Stimulated activated CD8-positive, alpha-beta memory T cell treated with anti-CD3 and anti-CD28 coated beads, Interleukin-4, amount 100 ng/mL, for 48 hours (primary cell): ENCODE measurements at places on chromosomes 4 and X.

- DNase-seq, result no peak
Observed at GRCh38 chr4:161828061-161828460, 335.7 kb downstream of the FSTL5 start.

GRCh38 chr4:7828011-7828720, 111.5 kb downstream of the AFAP1 start:
- DNase-seq, result peak; percentile 67

- DNase-seq, result no peak
Observed at GRCh38 chr4:158446106-158446505, 75.6 kb upstream of the RXFP1 start.

GRCh38 chr4:156969101-156969500, 2.5 kb downstream of the PDGFC start:
- no peak for DNase-seq

- DNase-seq, result no peak
Observed at GRCh38 chr4:72767618-72768302, 198.7 kb upstream of the ADAMTS3 start.

GRCh38 chrX:19557822-19558221, 42.5 kb upstream of the MAP3K15 start:
- DNase-seq, result no peak

GRCh38 chrX:26649534-26649933, 433.6 kb downstream of the MAGEB5 start:
- no peak for DNase-seq

GRCh38 chrX:6432226-6432625, 102.7 kb downstream of the VCX3A start:
- no peak for DNase-seq

DNA sequence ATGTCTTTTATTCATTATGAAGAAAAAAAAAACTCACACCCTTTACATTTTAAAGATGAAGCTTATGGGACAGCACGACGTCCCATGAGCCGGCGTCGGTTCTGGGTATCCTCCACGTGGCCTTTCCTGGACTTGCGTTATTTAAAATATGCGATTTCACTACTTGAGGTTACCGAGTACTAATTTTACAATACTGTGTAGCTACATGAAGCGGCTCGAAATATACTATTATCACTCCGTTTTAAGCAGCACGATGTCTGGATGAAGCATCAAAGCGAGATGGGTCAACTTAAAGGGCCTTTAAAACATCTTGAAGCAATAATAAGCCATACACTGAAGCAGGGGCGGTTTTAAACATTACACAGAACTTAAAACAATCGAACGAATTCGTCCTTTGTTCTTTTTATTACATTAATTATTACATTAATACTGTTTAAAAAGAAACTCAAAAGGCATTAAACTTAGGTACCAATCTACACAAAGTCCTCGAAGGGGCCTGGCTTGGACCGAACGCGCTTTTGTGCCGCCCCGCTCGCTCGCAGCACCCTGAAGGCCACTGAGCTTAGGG, 1.4 kb upstream of the KLF3 start:
- DNase-seq, result no peak
